ENCODE measurements at places on chromosomes 2 and 18.

- no peak for DNase-seq
These were observed 433.0 kb downstream of the ZEB2 start for GRCh38 chr2:144086965-144087364.

GRCh38 chr18:35049111-35050027 is 8.2 kb downstream of the MAPRE2 start:
- no peak for DNase-seq

DNA sequence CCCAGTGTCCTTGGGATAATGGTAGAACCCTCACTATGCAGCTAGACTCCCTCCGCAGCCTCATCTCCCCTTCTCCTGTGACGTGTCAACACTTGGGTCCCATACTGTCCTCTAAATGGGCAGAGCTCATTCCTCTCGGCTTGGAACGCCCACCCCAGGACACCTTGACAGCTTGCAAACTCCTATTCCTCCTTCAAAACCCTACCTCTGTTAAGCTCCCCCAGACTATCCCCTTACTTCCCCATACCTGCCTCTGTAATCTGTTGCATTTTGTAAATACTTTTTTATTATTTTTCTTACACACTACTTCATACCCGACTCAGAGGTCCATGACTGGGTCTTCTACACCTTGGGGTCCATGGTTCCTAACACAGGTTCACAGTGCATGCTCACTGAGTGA is 28.0 kb downstream of the STEAP3 start:
- DNase-seq, result no peak

- DNase-seq, result no peak
These were observed 335.1 kb upstream of the SKOR2 start for GRCh38 chr18:47586418-47587070.

DNA sequence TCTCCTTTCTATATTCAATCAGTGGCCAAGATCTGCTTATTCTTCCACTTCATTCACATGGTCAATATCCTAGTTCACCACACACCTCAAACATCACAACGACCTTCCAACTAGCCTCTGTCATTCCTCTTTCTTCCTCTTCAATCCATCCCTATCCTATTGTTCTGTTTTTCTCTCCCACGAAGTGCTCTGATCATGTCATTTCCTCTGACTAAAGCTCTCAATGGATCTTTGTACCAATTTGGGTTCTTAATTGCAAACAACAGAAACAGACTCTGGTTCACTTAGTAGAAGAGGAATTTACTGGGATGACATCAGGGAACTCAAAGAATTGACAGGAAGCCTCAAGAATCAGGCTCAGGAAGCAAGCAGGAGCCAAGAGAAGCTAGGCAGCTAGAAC is 23.5 kb downstream of the WNT10A start:
- no peak for DNase-seq

GRCh38 chr2:96325041-96325883 is at the start of gene ITPRIPL1:
ITPRIPL1 (plus strand) TSS chr2:96325317; CDS start chr2:96325840, 523 bp downstream.
- DNase-seq, result no peak

DNA sequence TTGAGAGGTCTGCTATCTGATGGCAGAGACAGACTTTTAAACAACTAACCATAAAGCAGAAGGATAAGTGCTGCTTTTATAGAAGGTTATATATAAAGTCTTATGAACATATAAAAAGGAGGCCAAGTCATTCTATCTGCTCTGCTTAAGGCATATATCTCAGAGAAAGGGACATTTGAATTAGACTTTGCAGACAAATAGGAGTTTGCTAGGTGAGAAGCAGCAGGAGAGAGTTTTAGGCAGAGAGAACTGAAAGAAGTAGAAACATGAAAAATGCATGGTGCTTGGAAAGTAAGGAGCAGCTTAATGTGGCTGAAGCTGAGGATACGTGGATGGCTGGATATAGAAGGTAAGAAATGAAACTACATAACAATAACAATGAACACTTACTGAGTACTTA is 65.4 kb downstream of the LYPD1 start:
- DNase-seq, result no peak

DNA sequence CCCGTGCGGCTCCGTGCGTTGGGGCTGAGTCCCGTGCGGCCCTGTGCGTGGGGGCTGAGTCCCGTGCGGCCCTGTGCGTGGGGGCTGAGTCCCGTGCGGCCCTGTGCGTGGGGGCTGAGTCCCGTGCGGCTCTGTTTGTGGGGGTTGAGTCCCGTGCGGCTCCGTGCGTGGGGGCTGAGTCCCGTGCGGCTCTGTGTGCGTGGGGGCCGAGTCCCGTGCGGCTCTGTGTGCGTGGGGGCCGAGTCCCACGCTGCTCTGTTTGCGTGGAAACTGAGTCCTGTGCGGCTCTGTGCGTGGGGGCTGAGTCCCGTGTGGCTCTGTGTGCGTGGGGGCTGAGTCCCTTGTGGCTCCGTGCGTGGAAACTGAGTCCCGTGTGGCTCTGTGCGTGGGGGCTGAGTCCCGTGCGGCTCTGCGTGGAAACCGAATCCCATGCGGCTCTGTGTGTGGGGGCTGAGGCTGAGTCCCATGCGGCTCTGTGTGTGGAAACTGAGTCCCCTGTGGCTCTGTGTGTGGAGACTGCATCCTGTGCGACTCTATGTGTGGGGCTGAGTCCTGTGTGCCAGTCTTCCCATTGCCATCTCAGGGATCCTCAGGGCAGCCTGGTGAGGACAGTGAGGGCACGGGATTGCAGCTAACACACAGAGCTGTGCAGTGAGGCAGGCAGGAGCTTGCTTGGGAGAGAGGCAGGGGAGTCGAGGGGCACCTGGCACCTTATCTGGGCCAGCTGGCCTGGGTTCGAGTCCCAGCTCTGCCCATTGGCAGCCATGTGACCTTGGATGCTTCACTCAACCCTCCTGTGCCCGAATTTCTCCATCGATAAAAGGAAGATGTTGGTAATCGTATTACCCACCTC is 44.5 kb downstream of the LDLRAD4 start:
- DNase-seq, result no peak

DNA sequence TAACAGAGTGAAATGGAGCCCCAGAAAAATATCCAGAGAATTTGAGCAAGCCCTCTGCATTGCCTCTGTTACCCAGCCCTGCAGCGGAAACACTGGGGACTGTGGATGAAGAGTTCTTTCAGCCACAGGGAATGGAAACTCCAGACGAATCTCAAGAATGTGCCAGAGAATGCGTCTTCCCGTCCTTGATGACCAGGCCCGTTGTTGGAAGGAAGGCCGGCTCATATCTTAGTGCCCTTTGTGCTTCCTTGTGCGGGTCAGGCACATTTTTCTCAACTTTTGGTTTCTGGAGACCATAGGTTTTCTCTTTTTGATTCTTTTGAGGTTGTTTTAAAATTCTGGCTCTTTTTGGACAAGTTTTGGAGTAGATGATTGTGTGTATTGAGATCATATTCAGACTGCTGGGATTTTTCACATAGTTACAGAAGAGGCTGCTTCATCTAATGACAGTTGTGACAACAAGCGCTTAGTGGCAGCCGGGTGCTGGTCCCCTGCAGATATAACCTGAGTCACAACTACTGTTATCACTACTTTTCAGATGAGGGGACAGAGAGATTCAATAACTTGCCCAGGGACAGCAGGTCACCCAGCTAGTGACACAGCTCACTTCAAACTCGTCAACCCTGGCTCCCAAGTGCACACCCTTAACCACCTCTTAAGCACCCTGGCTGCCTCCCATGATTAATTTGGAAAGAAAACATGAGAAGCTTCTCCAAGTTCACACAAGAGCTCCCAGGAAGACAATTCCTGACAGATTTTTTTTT is 15.7 kb downstream of the MAL start:
- DNase-seq, result no peak

DNA sequence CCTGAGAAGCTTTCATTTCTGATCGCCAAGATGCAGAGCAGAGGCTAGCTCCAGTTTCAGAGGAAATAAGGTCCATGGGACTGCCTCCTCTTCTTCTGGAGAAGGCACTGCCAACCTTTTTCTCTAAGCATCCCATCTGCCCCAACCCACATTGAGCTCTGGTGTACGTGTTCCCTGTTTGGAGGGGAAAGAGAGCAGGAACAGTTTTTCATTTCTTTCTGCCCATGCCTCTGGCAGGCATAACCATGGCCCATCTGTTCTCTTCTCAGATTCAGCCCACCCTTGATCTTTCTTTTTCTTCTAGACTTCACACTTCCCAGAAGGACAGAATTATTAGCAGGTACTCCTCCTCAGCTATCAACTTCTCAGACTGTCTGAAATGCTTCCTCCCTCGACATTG is 1110.3 kb upstream of the KLHL29 start:
- DNase-seq, result no peak

- DNase-seq, result no peak
These were observed 42.3 kb downstream of the NOL10 start for GRCh38 chr2:10647441-10647840.

DNA sequence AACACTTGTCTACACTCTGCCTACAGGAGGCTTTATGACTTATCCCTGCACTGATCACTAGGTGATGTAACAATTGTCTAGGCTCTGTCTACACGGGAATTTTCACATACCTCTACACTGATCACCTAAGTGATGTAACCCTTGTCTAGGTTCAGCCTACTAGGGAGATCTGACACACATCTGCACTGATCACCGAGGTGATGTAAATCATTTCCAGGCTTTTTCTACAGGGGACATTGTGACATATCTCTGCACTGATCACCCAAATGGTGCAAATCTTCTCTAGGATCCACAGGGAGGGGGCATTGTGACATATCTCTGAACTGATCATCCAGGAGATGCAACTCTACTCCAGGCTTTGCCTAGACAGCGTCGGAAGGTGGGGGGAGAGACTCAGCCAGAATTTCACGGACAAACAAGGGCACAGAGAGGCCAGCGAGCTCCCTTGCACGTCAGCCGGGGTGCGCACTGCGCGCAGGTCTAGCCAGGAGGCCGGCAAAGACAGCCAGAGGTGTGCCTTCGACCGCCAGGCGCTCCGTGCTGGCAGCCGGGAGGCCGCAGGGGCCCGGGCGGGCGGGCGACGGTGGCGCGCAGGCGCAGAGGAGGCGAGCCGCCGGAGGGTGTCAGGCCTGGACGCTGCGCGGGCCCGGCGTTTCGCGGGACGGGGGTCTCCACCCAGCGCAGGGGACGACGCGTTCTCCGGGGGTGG is 46.9 kb upstream of the USP14 start:
- peak; percentile 60 for DNase-seq

DNA sequence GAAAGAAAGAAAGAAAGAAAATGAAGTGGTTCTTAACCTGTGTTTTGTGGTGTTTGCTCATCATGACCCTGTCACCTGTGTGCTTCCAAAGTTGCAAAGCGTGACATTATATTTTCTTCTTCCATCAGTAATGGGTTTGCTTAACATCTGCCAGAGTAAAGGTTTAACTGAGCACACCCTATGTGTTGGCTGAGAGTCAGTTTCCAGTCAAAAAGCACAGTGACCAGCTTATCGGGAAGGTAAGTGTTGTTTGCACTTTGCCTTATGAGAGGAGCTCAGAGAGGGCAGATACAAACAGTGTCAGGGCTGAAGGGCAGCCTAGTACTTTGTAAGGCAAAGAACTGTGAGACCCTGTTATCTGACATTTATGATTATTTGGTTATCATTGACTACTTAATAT is 406.2 kb upstream of the CWC22 start:
- DNase-seq, result no peak

GRCh38 chr18:3305354-3305762 is 43.4 kb downstream of the MYL12B start:
- DNase-seq, result peak; percentile 40

- DNase-seq, result no peak
These were observed 100.6 kb downstream of the SMAD2 start for GRCh38 chr18:47829831-47830230.

DNA sequence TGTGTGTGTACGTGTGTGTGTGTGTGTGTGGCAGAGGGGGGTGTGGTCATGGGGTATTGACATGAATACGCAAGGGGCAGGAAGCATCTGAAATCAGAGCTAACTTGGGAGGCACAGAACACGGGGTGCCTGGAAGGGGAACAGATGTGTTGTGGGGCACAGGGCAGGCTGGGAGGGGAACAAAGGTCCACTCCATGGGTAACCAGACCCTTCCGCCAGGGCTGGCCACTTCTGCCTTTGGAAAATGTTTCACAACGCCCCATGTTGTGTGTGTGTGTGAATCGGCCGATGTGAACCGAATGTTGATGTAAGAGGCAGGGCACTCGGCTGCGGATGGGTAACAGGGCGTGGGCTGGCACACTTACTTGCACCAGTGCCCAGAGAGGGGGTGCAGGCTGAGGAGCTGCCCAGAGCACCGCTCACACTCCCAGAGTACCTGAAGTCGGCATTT is at the start of gene SLC11A1:
Gene SLC11A1, plus strand, starts transcription at position 358 of the 451 bp plus-strand sequence. CDS start 96 bp downstream, outside the sequence.
- DNase-seq, result no peak

DNA sequence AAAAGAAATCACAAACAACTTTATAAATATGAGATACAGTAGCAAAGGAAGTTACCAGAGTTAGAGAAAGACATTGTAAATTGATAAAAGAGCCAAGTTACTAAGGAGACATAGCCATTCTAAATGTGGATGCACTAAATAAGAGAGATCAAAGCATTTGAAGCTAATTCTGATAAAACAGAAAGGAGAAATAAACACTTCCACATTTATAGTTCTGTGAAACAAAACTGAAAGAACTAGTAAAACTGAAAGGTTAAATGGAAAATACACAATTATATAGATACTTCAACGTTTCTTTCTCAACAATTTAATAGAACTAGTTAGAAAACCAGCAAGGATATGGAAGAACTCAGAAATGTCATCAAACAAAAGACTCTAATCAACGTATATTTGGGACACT is 309.0 kb upstream of the CDH2 start:
- no peak for DNase-seq

DNA sequence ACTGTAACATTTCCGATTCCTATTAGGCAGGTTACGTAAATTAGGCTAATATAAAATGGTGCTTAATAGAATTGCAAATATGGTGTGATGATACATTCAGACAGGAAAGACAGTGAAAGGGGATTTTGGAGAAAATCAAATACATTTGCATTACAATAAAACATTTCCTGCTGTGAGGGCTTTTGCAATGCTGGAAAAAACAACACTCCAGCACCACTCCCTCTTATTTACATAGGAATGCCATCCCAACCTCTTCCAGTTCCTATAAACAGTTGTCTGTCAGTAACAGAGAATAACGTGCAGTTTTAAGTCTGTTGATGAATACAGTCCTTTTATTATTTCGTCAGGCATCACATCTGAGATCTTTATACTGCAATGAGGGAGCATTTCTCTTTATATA is 298.8 kb upstream of the FANCL start:
- no peak for DNase-seq

- peak; percentile 4 for DNase-seq
These were observed 24.1 kb downstream of the RBM43 start for GRCh38 chr2:151237422-151238025.

GRCh38 chr2:215929602-215930335 is 83.6 kb downstream of the MREG start:
- DNase-seq, result no peak
